ENCODE measurements at places on chromosomes 2 and 18.

DNA sequence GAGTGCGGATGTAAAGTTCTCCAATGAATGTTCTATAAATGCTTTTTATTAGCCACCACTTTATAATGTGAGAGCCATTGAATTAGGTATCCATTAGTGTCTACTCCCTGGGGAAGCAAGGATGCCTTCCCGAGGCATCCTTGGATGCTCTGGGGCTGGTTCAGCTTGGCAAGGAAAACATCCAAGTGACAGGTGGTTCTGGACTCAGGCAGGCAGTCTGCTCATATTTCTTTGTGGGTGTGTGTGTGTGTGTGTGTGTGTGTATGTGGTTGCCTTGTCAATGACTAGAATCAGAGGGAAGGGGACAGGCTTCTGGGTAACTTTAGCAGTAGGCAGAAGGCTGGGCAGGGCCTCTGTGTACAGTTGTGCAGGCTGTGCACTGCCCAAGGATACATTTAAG is 149.2 kb downstream of the TSN start:
- no peak for DNase-seq

DNA sequence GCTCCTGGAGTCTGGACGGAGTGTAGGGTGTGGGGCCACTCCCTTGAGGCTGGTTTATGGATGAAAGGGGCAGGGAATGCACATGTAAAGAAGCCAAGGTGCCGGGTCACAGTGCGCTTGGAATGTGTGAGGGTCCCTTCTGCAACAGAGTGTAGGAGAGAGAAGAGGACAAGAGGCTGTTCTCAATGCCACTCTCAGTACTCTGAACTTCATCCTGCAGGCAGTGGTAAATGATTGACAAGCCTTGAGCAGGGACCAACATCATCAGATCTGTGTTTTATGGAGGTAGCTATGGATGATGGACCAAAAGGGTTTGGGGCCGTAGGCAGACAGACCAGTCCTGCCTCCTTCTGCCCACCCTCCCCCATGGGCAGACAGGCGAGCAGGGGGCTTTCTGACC is 7.2 kb upstream of the ALKAL2 start:
- DNase-seq = no peak

- no peak for DNase-seq
These were observed 7.9 kb downstream of the SERPINB12 start for GRCh38 chr18:63550068-63550467.

- DNase-seq = no peak
These were observed 72.9 kb downstream of the DCDC2C start for GRCh38 chr2:3776311-3776710.

DNA sequence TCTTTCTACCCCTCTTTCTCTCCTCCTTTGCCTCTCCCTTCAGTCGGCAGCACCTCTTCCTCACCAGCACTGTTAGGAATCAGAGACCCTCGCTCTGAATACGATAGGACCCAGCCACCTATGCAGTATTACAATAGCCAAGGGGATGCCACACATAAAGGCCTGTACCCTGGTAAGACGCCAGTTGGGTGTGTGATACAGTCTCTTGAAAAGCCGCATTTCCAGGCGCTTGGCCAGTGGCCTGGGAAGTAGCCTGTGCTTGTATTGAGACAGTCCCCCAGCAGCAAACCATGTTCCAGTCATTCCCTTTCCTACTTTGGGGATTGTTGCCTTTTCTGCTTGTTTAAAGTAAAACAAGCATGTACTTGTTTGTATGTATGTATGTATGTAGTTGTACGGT is 118.4 kb upstream of the DAPL1 start:
- no peak for DNase-seq

DNA sequence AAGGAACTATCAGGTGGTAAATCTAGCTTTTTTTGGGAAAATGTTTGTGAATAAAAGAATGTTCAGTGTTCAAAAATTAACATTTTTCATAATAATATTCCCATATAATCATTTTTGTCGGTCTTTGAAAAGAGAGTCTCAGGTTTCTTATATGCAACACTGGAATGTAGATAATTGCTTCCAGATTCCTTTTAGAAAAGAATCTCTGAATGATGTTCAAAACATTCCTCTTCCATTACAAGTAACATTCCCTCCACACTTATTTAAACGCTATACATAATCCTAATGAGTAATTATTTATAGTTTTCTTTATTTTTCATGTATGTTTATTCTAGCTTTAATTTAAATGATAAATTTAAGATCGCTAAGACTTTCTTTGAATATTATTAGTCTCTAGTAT is 7.0 kb downstream of the ZSWIM2 start:
- no peak for DNase-seq

GRCh38 chr18:32742579-32742978 is 30.2 kb downstream of the KLHL14 start:
- no peak for DNase-seq

GRCh38 chr2:8819194-8819593 is 18.2 kb downstream of the KIDINS220 start:
- no peak for DNase-seq

GRCh38 chr18:398935-399630 is 101.4 kb downstream of the COLEC12 start:
- DNase-seq = no peak

- no peak for DNase-seq
These were observed 767.7 kb upstream of the GCFC2 start for GRCh38 chr2:76478266-76479035.

- peak; percentile 31 for DNase-seq
These were observed 107.9 kb downstream of the DPP10 start for GRCh38 chr2:114550364-114550763.

GRCh38 chr2:217945530-217945929 is 57.3 kb downstream of the TNS1 start:
- no peak for DNase-seq

GRCh38 chr2:196244966-196245365 is 73.6 kb upstream of the STK17B start:
- DNase-seq = no peak

DNA sequence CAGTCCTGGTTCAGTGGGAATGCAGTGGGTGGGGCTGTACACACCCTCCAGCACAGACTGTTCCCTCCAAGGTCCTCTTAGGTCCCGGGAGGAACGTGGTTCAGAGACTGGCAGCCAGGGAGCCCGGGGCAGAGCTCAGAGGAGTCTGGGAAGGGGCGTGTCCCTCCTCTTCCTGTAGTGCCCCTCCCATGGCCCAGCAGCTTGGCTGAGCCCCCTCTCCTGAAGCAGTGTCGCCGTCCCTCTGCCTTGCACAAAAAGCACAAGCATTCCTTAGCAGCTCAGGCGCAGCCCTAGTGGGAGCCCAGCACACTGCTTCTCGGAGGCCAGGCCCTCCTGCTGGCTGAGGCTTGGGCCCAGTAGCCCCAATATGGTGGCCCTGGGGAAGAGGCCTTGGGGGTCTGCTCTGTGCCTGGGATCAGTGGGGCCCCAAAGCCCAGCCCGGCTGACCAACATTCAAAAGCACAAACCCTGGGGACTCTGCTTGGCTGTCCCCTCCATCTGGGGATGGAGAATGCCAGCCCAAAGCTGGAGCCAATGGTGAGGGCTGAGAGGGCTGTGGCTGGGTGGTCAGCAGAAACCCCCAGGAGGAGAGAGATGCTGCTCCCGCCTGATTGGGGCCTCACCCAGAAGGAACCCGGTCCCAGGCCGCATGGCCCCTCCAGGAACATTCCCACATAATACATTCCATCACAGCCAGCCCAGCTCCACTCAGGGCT is 17.5 kb upstream of the FAHD2A start:
- peak; percentile 83 for DNase-seq

DNA sequence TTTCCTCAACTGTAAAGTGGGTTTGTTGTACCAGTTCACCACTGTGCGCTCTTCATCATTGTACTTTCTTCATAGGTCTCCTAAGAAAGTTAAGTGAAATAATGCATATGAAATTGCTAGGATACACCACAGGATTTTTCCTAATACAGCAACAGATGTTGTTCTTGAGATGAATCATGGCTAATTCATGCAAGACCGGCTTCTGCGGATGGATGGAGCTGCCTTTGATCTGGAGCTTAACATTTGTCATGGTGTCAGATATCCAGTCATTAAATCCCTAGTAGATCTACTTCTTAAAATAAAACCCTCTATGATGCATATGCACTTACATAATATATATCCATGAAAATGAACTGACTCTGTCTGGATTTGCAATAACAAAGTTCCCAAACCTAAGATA is 114.1 kb downstream of the COL6A3 start:
- no peak for DNase-seq

Data from transverse colon (tissue), 4 donors.